ENCODE measurements at places on chromosomes 12 and 14.

DNA sequence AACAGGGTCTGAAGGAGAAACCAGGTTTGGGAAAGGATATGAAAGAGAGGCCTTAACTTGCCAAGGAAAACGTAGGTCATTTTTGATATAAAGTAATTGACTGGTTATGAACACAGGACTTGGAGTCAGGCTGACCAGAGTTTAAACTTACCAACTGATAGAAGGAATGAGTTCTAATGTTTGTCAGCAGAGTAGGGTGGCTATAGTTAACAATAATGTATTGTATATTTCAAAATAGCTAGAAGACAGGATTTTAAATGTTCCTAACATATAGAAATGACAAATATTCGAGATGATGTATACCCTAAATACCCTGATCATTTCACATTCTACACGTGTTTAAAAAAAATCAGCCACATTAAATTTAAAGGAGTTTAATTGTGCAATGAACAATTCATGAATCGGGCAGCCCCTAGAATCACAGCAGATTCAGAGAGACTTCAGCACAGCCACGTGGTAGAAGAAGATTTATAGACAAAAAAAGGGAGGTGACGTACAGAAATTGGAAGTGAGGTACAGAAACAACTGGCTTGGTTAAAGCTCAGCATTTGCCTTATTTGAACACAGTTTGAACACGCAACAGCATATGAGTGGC lies 52.5 kb upstream of the PLEKHG7 start:
- no peak for DNase-seq

- no peak for DNase-seq
Measured at GRCh38 chr12:120130011-120130410, 13.5 kb upstream of the RAB35 start.

- DNase-seq = no peak
Measured at GRCh38 chr12:82174936-82175335, 183.3 kb downstream of the CCDC59 start.

DNA sequence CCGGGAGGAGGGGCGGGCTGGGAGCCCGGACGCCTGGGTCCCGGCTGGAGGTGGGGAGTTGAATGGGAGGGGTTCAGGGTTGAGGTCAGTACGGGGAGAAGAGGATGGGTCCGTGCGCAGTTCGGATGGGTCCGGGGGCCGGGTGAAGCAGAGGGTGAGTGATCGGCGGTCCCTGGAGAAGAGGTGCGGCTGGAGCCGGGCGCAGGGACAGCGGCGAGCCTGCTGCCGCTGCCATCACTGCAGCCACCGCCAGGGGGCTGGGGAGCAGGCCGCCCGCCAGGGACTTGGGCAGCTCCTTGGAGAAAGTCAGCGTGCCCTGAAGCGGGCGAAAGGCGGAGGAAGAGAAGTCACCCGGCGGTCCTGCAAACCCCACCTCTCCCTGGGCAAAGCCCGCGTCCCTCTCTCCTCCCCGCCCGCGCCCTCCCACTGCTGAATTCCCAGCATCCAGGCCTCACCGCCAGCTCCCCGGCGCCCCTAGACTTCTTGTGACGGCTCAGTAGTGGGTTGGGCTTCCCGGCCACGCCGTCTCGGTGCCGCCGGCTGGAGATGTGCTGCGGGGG lies 6.0 kb upstream of the GPR84 start:
- no peak for DNase-seq

GRCh38 chr14:104981699-104982541 lies 3.7 kb upstream of the CLBA1 start:
- DNase-seq = no peak

GRCh38 chr12:52268212-52268611 lies 6.2 kb upstream of the KRT86 start:
- DNase-seq = no peak

DNA sequence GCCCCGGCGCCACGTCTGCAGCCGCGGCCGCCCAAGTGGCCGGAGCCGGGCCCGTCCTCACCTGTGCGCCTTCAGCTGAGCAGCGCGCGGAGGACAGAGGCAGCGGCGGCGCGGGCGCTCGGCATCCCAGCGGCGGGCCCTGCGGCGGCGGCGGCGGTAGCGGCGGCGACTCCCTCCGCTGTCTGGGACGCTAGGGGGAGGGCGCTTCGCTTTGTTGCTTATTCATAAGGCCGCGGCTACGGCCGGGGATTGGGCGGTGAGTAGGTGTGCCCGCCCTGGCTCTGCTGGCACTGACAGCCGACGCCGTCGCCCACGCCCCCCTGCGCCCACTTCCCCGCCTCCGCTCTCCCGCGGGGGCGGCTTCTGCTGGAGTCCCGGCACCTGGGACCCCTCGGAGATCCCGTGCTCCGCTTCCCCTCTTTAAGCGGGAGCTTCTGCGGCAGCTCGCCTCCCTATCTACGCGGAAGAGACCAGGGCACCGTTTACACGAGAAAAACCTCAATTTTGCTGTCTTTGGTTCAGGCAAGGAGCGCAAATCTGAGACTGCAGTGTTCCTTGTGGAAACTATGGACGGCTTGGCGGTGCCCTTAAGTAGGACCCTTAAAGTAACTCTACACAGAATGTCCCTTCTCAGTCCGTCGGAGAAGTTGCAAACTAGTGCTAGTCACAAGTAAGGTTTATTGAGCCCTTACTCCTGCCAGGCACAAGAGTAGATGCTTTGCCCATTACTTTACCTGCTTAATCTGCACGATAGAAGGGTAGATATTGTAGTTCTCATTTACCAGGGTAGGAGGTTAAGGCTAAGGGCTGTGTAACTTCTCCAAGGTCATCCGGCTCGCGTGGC lies at the start of gene ARMH4:
Gene ARMH4 (minus strand): TSS at position 200 of the 844 bp plus-strand sequence. CDS start 12,855 bp downstream, outside the sequence.
- peak; percentile 80 for DNase-seq

Data from activated CD4-positive, alpha-beta T cell treated with anti-CD3 and anti-CD28 coated beads for 36 hours (primary cell).